ENCODE measurements at places on chromosomes 13 and 19. TPM values are rescaled to one million over a fixed set of nuclear protein-coding genes. Genes with fewer than 3 reads are reported as not detected.

- DNase-seq = no peak
- H3K4me3 ChIP-seq = no peak overlapping the region
- no peak overlapping the region for H3K27ac ChIP-seq
- no peaks in the 10 kb centered on the region for H3K36me3 ChIP-seq
- H3K27me3 ChIP-seq = no peaks in the 10 kb centered on the region
- H3K4me1 ChIP-seq = no peaks in the 10 kb centered on the region
These were observed 222.4 kb downstream of the NBEA start for GRCh38 chr13:35164324-35164932.

DNA sequence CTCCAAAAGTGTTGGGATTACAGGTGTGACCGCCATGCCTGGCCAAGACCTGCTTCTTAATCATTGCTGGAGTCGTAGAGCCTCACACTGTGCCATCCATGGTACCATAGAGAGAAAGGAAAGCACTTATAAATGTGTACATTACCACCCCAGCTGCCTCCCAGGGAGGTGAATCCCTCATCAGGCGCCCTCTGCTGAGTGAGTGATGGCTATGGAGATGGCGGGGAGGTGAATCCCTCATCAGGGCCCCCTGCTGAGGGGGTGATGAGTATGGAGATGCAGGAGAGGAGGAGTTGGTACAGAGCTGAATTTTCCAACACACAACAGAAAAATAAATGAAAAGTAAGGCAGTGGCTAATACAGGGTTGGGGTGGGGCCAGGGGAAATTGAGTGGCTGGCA is 263.4 kb downstream of the UQCRFS1 start:
- no peaks in the 10 kb centered on the region for H3K4me1 ChIP-seq
- no peaks in the 10 kb centered on the region for H3K36me3 ChIP-seq
- no peak overlapping the region for H3K4me3 ChIP-seq

- H3K4me3 ChIP-seq = no peak overlapping the region
- no peaks in the 10 kb centered on the region for H3K36me3 ChIP-seq
- H3K27me3 ChIP-seq = no peaks in the 10 kb centered on the region
- no peaks in the 10 kb centered on the region for H3K4me1 ChIP-seq
These were observed 939.0 kb upstream of the SLITRK1 start for GRCh38 chr13:84821261-84821660.

Gene RYR1
- total RNA-seq = 0.33 TPM

Gene SIGLEC10
- 7.7 TPM for total RNA-seq

Measured in right atrium auricular region (tissue), 2 donors.